ENCODE measurements at places on chromosomes 16 and 17.

GRCh38 chr16:55225972-55226542 is 97.9 kb upstream of the IRX6 start:
- DNase-seq, result no peak

DNA sequence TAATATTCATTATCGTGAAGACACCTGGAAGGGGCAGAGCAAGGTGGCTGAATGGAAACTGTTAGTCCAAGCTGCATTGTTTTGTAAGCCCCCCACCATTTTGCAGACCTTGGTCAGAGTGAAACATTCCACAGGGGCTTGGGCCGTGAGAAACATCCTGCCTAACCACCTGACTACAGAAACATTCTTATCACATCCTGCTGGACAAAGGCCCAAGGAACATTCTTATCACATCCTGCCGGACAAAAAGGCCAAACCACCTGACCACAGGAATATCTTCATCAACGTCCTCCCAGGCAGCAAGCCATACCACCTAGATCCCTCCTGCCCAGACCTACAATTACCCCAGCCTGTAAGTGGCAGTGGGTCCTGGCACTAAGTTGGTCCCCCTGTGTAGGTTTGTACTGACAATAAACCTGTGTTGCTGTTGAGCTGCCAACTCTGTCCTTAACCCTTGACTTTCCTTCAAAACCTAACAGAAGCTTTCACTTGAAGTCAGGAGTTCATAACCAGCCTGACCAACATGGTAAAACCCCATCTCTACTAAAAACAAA is 19.6 kb downstream of the ATF7IP2 start:
- no peak for DNase-seq

GRCh38 chr17:77061669-77062068 is 79.1 kb upstream of the SEC14L1 start:
- no peak for DNase-seq

- DNase-seq, result no peak
Observed at GRCh38 chr16:31149332-31149731, 534 bp downstream of the PRSS36 start.

- DNase-seq, result no peak
Observed at GRCh38 chr17:8806926-8807550, 7.9 kb upstream of the MFSD6L start.
